ENCODE measurements at places on chromosomes 16 and 17.

- no peak for DNase-seq
Observed at GRCh38 chr16:704552-705380, 835 bp downstream of the FBXL16 start.

DNA sequence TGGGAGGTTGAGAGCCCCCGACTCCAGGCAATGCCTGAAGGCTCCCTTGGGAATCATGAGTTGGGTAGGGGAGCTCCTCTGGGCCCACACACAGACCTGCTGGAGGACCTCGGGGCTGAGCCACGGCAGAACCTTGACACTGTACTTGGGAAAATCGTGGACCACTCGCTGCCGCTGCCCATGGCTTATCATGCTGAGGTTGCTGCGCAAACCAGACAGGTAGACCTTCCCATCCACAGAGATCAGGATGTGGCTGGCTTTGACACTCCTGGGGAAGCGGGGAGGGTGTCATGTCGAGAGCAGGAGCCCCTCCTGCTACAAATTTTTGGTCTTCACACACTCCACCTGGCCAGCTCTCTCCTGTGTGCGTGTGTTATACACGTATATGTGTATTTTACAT lies 7.2 kb upstream of the LIMD2 start:
- no peak for DNase-seq

DNA sequence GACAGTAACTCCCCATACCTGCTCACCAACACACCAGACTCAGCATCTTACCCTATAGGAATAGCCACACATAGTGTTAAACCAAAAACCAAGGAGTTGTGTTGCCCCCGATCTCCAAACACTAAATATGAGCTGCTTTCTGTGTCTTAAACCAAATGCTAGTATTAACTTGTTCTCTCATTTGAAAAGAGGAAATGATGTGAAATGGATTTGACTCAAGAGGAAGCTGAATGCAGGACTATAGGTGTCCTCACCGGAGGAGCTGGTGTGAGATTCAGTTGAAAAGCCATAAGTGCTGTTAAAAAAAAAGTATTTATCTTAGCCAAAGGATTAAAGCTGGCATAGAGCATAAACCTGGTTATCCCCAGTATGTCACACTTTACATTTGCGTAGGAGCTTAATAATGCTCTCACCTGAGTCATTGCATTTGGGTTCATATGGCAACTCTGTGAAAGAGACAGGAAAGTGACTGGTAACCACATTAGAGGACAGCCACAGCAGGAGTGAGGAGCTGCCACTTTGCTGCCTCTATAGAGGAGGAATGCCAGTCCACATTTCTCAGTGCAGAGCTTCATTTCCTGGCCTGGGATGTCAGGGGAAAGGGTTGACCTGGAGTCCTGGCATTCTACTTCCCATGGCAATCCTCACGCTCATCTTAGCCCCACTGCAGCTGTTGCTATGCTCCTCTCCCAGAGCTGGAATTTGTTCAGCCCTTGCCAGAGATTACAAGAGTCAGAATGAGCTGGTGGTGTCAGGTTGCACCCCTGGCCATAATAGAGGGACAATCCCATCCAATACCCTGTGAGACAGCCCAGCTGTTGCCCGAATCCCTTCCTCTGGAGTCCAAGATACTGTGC lies 143.3 kb upstream of the ANKFN1 start:
- DNase-seq: no peak

- no peak for DNase-seq
Observed at GRCh38 chr17:73949903-73950592, 253.4 kb upstream of the RPL38 start.

GRCh38 chr16:54519161-54519695 lies 232.6 kb upstream of the IRX3 start:
- no peak for DNase-seq

GRCh38 chr17:72139212-72139611 lies 18.4 kb downstream of the SOX9 start:
- DNase-seq: no peak

GRCh38 chr16:7976563-7976962 lies 613.7 kb downstream of the TMEM114 start:
- no peak for DNase-seq

DNA sequence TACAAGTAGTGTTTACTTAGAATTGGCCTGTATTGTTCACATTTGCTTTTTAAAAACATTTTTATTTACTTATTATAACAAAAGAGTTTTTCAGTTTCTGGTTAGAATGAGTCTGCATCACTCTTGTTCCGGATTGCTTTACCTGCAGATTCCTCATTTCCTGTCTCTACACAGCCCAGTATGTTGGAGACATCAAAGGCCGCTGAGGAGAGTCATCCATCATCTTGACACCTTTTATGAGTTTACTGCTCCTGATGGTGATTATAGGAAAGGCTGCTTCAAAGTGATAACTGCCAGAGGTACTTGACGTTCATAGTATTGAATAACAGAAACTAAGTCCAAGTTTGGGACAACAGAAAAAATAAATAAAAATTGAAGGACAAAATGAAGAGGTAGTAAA lies 490.5 kb upstream of the CA10 start:
- no peak for DNase-seq

DNA sequence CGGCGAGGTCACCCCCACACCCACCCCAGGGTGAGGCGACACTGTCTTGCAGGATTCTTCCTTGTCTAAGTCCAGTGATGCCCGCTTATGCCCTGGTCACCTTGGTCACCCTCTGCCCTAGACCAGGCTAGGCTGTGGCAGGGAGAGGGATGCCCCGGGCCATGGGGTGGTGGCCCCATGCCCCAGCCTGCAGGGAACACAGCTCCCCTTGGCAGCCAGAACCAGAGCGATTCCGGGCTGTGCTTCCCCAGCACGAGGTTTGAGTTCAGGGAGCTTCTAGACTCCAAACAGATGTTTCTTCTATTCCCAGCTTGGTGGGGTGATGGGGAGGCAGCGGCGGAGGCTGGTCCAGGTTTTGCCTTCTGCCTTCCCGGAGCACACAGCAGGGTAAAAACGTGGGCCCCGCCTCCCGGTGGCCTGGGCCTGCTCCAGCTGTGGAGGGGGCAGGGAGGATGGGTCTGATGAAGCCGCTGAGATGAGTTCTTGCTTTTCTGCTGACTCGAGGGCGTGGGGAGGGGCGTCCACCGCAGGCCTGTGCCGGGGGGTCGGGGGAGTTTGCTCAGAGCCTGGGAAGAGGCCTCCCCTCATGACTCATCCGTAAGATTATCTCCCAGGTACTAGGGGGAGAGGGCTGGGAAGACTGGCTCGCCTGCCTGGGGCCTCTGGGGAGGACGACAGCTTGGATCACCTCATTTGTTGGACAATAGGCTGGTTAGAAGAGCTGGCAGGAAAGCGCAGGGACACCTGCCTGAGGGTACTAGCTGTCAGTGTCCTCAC lies 15.4 kb downstream of the SMTNL2 start:
- DNase-seq: peak; percentile 23
